Ovary (tissue), 10 donors: ENCODE measurements at places on chromosomes 3 and 15. TPM values are rescaled to one million over a fixed set of nuclear protein-coding genes. Genes with fewer than 3 reads are reported as not detected.

SCG5 gene
- total RNA-seq: not detected

GRCh38 chr3:136904746-136905145 is 42.7 kb downstream of the NCK1 start:
- no peak for DNase-seq

DNA sequence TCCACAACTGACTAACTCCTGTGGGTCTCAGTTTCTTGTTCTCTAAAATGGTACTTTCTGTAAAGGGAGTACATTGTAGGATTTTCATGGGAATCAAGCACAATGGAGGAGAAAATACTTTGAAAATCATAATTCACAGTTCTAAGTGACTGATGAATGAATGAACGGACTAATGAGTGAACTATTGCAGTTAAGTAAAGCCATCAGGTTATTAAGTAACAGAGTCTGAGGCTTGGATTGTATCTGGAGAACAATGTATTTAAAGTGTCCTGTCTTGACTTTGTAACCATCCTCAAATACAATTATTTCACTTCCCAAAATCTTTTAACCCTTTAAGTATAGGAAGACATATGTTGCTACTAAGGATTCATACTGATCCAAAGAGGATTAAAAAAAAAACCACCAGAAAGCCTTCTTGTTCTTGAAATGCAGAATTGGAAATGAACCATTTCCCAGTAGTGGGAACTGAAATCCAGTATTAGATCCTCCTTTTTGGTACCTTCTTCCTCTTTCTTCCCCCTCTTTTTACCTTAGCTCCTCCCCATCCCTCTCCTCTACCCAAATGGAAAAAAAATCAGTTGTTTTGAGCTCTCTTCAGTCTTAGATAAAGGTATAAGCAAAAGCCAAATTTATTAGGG is 13.2 kb upstream of the BCL6 start:
- DNase-seq: no peak

SLC12A8 gene
- 2.3 TPM for total RNA-seq

MOBP gene
- total RNA-seq: 0.72 TPM

GRCh38 chr3:182862159-182862860 is 69.0 kb downstream of the ATP11B start:
- DNase-seq: no peak

UBA7 gene
- 84.9 TPM for total RNA-seq

TNFSF10 gene
- 9.6 TPM for total RNA-seq

- no peak for DNase-seq
Measured at GRCh38 chr15:55277116-55277564, 12.5 kb downstream of the RAB27A start.

DNA sequence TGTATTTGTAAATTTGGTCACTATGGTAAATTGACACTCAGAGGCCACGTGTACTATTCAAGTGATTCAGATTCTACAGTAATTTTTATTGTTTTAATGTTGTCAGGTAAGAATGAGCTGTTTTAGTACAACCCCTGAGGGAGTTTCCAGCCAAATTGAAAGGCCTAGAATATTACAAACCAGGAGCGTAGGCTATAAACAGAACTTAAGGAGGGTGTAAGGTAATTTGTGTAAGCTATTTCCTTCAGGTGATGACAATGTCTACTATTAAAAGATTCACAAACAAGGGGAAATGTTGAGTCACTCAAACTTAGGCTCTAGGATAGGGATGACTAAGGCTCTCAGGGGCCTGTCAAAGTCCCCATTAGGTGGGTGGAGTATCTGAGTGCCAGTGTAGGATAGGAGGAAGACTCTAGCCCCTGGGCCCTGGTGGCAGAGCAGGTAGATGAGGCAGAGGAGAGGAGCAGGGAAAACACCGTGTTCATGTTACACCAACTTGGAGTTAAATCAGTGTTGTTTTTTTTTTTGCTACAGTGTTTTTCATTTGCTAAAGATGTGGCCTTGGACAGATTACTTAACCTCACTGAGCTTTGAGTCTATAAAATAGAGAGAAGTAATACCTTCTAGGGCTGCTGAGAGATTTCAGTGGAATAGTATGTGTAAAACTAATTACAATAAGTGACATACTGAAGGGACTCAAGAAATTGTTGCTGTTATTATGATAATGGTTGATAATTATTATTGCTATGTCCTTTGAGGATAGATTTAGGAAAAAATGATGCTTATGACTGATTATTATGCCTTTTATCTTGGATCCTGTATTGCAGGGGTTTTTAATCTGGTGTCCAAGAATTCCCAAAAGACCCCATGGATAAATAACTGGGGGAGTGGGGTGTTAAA is 10.3 kb downstream of the TM4SF1 start:
- DNase-seq: no peak

CCDC54 gene
- total RNA-seq: 0.23 TPM
